ENCODE measurements at places on chromosomes 13 and 19.

DNA sequence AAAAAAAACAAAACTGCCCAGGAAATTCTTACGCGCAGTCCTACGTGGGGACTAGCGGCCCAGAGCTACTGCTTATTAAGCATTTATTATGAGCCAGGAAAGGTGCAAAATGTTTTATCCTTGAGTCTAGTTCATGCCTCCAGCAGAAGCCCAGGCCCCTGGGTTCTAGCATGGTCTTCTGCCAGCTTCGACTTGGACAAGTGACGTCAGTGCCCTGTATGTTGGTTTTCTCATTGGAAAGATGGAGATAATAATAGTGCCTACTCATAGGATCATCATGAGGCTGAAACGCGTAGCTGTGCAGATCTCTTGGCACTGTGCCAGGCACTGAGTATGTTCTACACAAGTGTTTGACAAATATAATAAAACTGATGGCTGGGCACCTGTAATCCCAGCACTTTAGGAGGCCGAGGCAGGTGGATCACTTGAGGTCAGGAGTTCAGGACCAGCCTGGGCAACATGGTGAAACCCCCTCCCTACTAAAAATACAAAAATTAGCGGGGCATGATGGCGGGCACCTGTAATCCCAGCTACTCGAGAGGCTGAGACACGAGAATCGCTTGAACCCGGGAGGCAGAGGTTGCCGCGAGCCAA, 12.4 kb upstream of the SULT2B1 start:
- DNase-seq: no peak

GRCh38 chr13:46278474-46278873, 66.7 kb downstream of the LRRC63 start:
- DNase-seq: no peak

- no peak for DNase-seq
These were observed 838 bp downstream of the PPP2R1A start for GRCh38 chr19:52190487-52191293.

GRCh38 chr13:39945226-39945625, 289.8 kb downstream of the COG6 start:
- DNase-seq: no peak

DNA sequence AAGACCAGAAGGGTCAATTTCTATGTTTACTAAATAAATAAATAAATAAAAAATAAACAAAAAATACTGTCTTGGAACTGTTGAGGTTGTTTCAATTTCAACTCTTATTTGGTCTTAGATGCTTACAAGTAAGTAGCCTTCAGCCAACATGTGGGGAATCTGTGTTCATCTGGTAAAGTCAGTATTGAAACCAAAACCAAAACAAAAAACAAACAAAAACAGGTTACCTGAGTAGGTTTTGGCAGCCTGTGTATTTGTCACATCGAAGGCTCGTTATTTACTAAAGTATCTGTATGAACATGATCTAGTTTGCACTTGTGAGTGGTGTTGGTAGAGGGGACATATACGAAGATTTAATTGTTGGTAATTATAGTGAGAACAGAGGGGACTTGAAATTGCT, 471.5 kb downstream of the SLITRK5 start:
- no peak for DNase-seq

GRCh38 chr13:33270895-33271538, 14.5 kb downstream of the STARD13 start:
- no peak for DNase-seq

GRCh38 chr13:51934461-51935087, 72.8 kb downstream of the CCDC70 start:
- DNase-seq: no peak

DNA sequence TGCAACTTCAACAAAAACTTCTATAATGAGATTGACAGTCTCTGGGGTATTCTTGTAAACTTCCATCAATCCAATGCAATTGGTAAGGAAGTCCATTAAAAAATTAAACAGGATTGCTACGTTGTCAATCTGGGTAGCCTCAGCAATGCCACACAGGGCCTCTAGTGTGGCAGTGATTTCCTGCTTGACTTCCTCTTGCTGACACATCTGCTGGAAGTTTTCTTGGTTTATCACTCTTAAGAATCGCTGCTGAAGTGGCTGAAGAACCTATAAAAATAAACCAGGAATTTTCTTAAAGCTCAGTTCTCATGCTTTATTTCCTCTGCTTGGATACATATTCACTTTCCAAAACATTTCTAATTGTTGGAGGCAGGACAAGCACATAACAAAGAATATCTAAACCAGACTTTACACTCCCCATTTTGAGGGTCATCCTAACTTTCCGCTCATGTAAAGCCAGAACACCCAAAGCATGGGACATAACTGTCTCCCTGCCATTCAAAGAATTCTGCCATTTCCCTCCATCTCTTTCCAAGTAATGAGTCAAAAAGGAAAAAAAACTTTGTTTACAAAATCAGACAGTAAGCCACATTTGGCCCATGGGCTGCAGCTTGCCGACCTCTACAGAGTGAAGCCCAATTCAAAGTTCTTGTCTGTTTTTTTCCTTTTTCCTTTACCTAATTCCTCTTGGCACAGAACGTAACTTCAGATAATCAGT, 23.2 kb upstream of the EEF1AKMT1 start:
- DNase-seq: no peak

GRCh38 chr13:49225223-49226042, 5.3 kb downstream of the MLNR start:
- DNase-seq: no peak

DNA sequence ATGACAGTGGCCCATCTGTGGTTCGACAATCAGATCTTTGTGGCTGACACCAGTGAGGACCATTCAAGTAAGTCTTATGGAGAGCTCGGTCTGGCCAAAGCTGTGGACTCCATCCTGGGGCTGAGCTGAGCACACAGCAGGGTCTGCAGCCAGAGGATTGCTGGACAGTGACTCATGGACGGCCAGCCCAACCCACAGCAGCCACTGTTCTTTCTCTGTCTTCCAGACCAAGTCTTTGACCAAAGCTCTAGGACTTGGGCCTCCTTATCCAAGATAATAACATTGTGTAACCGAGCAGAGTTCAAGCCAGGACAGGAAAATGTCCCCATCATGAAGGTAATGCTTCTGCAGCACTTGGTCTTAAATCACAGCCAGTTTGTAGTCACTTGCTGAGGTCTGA, 12.4 kb downstream of the ATP12A start:
- no peak for DNase-seq

GRCh38 chr13:21641629-21642028, 29.2 kb upstream of the FGF9 start:
- no peak for DNase-seq

- DNase-seq: no peak
These were observed 27.5 kb upstream of the TMEM255B start for GRCh38 chr13:113731192-113732175.

DNA sequence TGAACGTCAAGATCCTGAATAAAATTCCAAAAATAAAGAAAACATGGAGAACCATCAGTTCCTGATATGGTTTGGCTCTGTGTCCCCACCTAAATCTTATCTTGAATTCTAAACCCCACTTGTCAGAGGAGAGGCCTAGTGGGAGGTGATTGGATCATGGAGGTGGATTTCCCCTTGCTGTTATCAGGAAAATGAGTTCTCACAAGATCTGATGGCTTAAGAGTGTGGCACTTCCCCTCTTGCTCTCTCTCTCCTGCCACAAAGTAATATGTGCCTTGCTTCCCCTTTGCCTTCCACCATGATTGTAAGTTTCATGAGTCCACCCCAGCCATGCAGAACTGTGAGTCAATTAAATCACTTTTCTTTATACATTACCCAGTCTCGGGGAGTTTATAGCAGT, 827.4 kb downstream of the GPC5 start:
- no peak for DNase-seq

- DNase-seq: no peak
These were observed 846 bp downstream of the RPL13A start for GRCh38 chr19:49488046-49488862.

- DNase-seq: no peak
These were observed 8.4 kb upstream of the COG3 start for GRCh38 chr13:45456196-45456972.

Data from stimulated activated CD8-positive, alpha-beta memory T cell treated with anti-CD3 and anti-CD28 coated beads, Interleukin-4, amount 100 ng/mL, for 1 hour (primary cell).